Neural crest cell (in vitro differentiated cells): ENCODE measurements at places on chromosomes 4 and X. TPM values are rescaled to one million over a fixed set of nuclear protein-coding genes. Genes with fewer than 3 reads are reported as not detected.

GRCh38 chr4:7412554-7412912, 22.2 kb downstream of the PSAPL1 start:
- no peak overlapping the region for H3K4me3 ChIP-seq
- peaks cover 8% of the 10 kb centered on the region for H3K27me3 ChIP-seq
- H3K27ac ChIP-seq, result no peak overlapping the region
- DNase-seq, result no peak

DNA sequence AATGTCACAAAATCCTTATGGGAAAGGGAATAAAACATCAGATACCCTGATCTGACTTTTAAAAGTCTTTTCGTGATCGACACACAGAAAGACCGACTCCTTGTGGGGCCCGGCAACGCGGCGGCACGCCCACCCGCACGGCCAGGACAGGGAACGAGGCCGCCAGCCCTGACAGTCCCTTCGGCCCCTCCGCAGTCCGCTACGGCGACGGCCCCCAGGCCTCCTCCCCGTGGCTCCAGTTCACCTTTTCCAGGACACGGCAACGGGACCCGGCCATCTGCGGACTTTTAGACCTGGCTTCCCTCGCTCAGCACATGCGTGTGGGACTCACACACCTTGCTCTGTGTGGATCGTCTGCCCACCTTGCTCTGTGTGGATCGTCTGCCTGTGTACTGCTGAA, 33.6 kb upstream of the GTPBP6 start:
- no peak for DNase-seq
- H3K36me3 ChIP-seq, result peaks cover 17% of the 10 kb centered on the region
- H3K4me1 ChIP-seq, result peaks cover 43% of the 10 kb centered on the region
- no peak overlapping the region for H3K27ac ChIP-seq

- H3K4me3 ChIP-seq, result peak overlapping the region; percentile 35
- peaks cover 3% of the 10 kb centered on the region for H3K36me3 ChIP-seq
- DNase-seq, result no peak
- H3K27ac ChIP-seq, result no peak overlapping the region
- H3K27me3 ChIP-seq, result peaks cover 22% of the 10 kb centered on the region
Measured at GRCh38 chr4:20248155-20248558, 3.5 kb upstream of the SLIT2 start.

- peak overlapping the region; percentile 96 for H3K27ac ChIP-seq
- H3K4me1 ChIP-seq, result peaks cover 25% of the 10 kb centered on the region
- no peaks in the 10 kb centered on the region for H3K27me3 ChIP-seq
- H3K4me3 ChIP-seq, result peak overlapping the region; percentile 96
- peak; percentile 51 for DNase-seq
- H3K36me3 ChIP-seq, result peaks cover 3% of the 10 kb centered on the region
Measured at GRCh38 chrX:74293343-74293946, 10.5 kb upstream of the ZCCHC13 start.

GRCh38 chrX:103098488-103098887, 5.5 kb upstream of the NXF3 start:
- H3K4me3 ChIP-seq, result no peak overlapping the region
- no peaks in the 10 kb centered on the region for H3K27me3 ChIP-seq
- H3K27ac ChIP-seq, result no peak overlapping the region
- no peak for DNase-seq

- no peak for DNase-seq
- no peaks in the 10 kb centered on the region for H3K36me3 ChIP-seq
- H3K27me3 ChIP-seq, result no peaks in the 10 kb centered on the region
- no peak overlapping the region for H3K4me3 ChIP-seq
- peak overlapping the region; percentile 82 for H3K27ac ChIP-seq
Measured at GRCh38 chr4:6917461-6918271, 8.0 kb downstream of the TBC1D14 start.

- DNase-seq, result no peak
- H3K4me1 ChIP-seq, result no peaks in the 10 kb centered on the region
- H3K27ac ChIP-seq, result no peak overlapping the region
- H3K4me3 ChIP-seq, result no peak overlapping the region
Measured at GRCh38 chrX:132532097-132532496, 43.3 kb upstream of the MBNL3 start.

The EMCN gene
- not detected in 2 replicates for total RNA-seq

- H3K36me3 ChIP-seq, result no peaks in the 10 kb centered on the region
- DNase-seq, result no peak
- no peak overlapping the region for H3K4me3 ChIP-seq
- no peaks in the 10 kb centered on the region for H3K4me1 ChIP-seq
- H3K27ac ChIP-seq, result no peak overlapping the region
Measured at GRCh38 chr4:70619288-70619687, 9.3 kb upstream of the ENAM start.

- no peak overlapping the region for H3K27ac ChIP-seq
- H3K4me1 ChIP-seq, result peaks cover 15% of the 10 kb centered on the region
- no peaks in the 10 kb centered on the region for H3K27me3 ChIP-seq
- no peak for DNase-seq
Measured at GRCh38 chr4:26001413-26001812, 87.4 kb downstream of the SMIM20 start.

DNA sequence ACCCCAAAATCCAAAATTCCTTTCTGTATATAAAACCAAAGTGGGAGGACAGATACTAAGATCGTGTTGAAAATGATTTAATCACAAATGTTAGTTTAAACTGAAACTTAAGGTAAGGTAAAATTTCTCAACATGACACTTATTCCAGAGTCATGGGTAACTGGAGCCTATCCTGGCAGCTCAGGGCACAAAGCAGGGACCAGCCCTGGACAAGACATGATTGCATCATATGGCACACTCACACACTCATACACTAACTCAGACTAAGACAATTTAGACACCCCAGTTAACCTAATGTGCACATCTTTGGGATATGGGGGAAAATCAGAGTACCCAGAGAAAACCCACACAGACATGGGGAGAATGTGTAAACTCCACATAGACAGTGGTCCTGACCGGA, 244.1 kb upstream of the TEX13A start:
- no peak for DNase-seq
- H3K27ac ChIP-seq, result no peak overlapping the region
- no peaks in the 10 kb centered on the region for H3K4me1 ChIP-seq
- no peaks in the 10 kb centered on the region for H3K36me3 ChIP-seq

GRCh38 chr4:38503689-38504395, 160.2 kb upstream of the KLF3 start:
- no peak overlapping the region for H3K27ac ChIP-seq
- no peaks in the 10 kb centered on the region for H3K4me1 ChIP-seq

GRCh38 chrX:55026143-55026542, 4.6 kb downstream of the ALAS2 start:
- H3K27me3 ChIP-seq, result no peaks in the 10 kb centered on the region
- no peak overlapping the region for H3K4me3 ChIP-seq
- peaks cover 3% of the 10 kb centered on the region for H3K36me3 ChIP-seq
- H3K27ac ChIP-seq, result no peak overlapping the region
- no peaks in the 10 kb centered on the region for H3K4me1 ChIP-seq

DNA sequence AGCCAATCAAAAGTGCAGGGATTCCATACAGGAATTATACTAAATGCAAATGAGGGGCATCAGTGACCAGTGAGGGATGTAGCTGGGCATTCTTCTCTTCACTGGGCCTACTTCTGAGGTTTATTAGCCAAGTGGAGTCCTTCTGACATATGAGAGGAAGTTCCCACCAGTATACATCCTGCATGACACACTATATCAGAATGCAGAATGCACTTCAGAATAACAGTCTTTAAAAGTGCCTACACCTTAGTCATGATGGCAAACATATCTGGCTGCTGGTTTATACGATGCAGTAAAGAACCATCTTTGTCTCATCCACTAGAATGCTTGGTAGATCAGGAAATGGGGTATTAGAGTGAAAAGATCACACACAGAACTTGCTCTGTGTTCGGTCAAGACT, 180.3 kb upstream of the PPARGC1A start:
- no peak for DNase-seq
- H3K4me3 ChIP-seq, result no peak overlapping the region
- H3K27me3 ChIP-seq, result no peaks in the 10 kb centered on the region
- no peak overlapping the region for H3K27ac ChIP-seq

The L1CAM gene
- 133 and 137 TPM in 2 replicates for total RNA-seq

- no peak overlapping the region for H3K4me3 ChIP-seq
- no peak overlapping the region for H3K27ac ChIP-seq
- peaks cover 5% of the 10 kb centered on the region for H3K4me1 ChIP-seq
Measured at GRCh38 chr4:109407027-109407737, 26.4 kb upstream of the SEC24B start.

DNA sequence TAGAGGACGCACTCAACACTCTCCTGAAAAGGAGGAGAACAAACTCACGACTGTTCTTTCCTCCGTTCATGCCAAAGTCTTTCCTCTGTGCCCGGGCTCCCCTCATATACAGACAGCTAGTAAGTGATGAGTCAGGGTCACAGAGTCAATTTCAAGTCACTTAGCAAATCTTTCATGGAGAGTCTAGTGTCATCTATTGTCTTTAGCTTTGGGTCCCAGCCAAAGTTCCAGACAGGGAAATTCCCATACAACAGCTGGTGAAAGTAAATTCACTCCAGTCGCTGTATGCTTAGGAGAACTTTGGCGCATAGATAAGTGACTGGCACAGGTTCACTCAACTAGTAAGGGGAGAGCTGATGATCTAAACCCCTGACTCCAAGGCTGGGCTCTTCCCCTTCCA, 226.5 kb downstream of the MID1 start:
- peaks cover 8% of the 10 kb centered on the region for H3K4me1 ChIP-seq
- DNase-seq, result no peak
- no peaks in the 10 kb centered on the region for H3K27me3 ChIP-seq
- no peaks in the 10 kb centered on the region for H3K36me3 ChIP-seq
- H3K27ac ChIP-seq, result no peak overlapping the region
- no peak overlapping the region for H3K4me3 ChIP-seq

DNA sequence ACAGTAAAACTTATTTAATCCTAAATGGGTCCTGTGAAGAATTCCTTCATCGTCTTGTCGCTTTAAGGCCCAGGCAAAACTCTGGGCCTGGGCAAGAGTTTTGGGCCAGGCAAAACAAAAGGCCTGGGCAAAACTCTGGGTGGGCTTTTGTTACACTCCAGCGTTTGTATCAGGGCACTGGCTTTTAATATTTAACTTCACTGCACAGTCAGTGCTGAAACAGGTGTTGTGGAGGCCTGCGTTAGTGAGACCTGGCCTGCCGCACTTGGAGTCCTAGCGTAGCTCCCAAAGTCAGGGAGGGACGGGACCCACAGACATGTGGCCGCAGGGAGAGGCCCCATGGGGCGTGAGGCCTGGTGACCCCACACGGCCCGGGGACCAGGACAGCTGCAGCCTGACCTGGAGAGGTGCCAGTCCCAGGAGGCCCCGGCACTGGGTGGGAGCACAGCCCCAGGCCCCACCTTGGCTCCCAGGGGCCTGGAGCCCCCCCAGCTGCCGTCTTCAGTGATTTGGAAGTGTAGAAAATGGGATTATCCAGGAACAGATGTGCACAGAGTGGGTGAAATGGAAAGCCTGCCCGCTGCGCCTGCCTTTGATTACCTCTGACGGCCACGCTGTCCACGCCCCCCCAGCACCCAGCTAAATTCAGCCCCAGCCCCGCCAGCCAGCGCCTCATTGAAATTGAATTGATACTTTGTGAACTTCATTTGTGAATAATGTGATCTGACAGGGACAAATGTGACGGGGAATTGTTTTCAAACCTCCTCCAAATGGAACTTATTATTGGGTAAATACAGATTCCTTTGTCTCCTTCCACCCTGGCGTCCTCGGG, 132.9 kb upstream of the NKX1-1 start:
- H3K4me1 ChIP-seq, result peaks cover under 1% of the 10 kb centered on the region
- H3K4me3 ChIP-seq, result no peak overlapping the region
- no peak for DNase-seq
- no peaks in the 10 kb centered on the region for H3K27me3 ChIP-seq

DNA sequence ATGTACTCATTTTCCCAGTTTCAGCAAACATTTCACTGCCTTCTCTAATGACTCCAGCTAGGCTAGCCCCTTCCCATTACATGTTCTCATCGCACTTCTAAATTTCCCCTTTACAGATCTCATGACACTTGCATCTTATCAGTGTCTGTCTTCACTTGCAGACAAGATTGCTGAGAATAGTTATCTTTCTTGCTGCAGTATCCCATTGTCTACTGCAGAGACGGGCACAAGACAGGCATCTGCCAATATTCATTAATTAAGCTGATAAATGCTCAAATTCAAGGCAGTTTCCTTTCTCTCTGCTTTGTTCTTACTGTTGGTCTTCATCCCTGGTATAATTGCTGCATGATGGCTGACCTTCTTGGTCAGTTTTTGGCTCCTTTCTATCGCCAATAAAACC, 175.9 kb downstream of the ANTXR2 start:
- no peaks in the 10 kb centered on the region for H3K4me1 ChIP-seq
- peaks cover 5% of the 10 kb centered on the region for H3K36me3 ChIP-seq
- no peak overlapping the region for H3K4me3 ChIP-seq

- H3K27ac ChIP-seq, result peak within 1 kb of the TSS; percentile 93
- peaks cover 15% of the 10 kb centered on the region for H3K4me1 ChIP-seq
- H3K36me3 ChIP-seq, result no peaks in the 10 kb centered on the region
- DNase-seq, result peak; percentile 65
- H3K4me3 ChIP-seq, result peak within 1 kb of the TSS; percentile 89
Measured at GRCh38 chr4:145481164-145481941, at the start of gene SMAD1. SMAD1 (plus strand) TSS chr4:145481853; CDS start chr4:145514614, 32,761 bp downstream.

DNA sequence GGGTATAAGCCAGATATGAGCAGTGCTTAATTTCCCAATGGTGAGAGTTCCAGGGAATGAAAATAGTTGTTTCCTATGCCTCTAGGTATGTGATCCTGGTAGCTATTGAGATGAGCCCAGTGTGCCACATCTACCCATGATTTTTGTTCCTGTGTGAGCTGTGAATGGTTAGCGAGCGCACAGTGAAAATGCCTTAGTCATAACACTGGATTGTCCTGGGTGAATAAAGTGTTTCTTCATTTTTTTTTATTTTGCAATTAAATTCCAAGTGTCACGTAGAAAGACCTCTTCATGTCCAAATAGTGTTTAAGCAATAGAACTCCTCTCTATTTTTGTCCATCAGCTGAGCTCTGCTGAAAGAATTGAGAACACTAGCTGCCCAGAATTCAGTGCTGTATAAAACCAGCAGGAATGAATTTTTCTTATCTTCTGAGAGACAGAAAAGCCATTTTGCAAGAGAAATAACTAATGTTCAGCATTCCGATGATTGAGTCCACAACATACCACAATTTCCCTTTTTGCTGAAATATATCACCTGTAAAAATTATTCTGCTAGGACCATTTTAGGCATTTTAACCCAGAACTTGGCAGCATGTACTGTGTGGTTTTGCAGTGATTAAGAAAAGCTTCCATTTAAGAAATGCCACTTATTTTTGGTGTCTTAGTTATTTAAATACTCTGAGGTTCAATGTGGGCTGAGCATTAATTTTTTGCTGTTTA, 5.6 kb downstream of the MAOA start:
- no peaks in the 10 kb centered on the region for H3K27me3 ChIP-seq
- no peak overlapping the region for H3K4me3 ChIP-seq
- H3K27ac ChIP-seq, result no peak overlapping the region
- H3K4me1 ChIP-seq, result no peaks in the 10 kb centered on the region
- DNase-seq, result no peak

GRCh38 chr4:104449537-104449936, 45.2 kb downstream of the CXXC4 start:
- no peak overlapping the region for H3K4me3 ChIP-seq
- no peaks in the 10 kb centered on the region for H3K36me3 ChIP-seq
- H3K27me3 ChIP-seq, result no peaks in the 10 kb centered on the region
- DNase-seq, result no peak
